ENCODE measurements at places on chromosomes 4 and X.
A peak's percentile ranks its signal among the peaks of the same experiment; 100 is the strongest.

DNA sequence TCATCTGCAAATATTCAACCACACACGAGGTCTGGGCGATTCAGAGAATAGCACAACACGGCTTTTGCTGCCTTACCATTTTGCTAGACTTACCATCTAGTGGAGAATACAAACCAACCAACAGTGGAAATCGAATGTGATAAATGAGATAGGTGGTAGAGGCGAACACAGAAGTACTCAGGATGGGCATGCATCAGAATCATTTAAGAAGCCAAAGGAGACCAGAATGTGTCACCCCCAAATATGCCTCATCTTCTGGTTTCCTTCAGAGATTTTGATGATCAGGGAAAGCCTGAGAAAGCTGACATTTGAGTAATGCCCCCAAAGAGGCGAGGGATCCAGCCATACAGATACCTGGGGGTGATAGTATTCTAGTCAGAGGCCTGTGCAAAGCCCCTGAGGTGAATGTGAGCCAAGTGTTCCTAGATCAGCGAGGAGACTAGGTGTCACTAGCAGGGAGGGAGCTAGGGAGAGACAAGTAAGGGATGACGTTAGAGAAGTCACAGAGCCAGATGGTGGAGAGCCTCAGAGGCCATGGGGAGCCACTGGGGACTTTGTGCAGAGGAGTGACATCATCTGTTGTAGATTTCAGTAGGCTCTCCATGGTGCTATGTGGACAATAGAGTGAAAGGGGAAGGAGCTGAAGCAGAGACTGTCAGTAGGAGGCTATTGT lies 1.7 kb downstream of the MTMR1 start:
- no peak for DNase-seq

- DNase-seq = no peak
These were observed 108.3 kb downstream of the QRFPR start for GRCh38 chr4:121272526-121272925.

DNA sequence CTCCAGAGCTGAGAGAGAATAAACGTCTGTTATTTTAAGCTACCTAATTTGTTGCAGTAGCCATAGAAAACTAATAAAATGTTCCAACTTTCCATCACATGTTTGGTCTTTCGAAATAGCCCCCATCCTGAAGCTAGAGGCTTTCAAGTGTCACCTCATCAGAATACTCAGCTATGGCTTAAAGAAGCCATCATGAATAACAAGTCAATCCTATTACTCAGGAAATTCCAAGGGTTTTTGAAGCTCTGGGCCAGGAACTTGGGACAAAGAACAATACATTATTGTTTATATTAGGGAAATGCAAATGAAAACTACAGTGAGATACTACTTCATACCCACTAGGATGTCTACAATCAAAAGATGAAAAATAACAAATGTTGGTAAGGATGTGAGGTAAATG lies 42.2 kb downstream of the TBCK start:
- DNase-seq = no peak

GRCh38 chr4:82430964-82431745 lies 765 bp downstream of the ENOPH1 start:
- DNase-seq = no peak

- no peak for DNase-seq
These were observed 81.6 kb downstream of the ZNF81 start for GRCh38 chrX:47918274-47918673.

DNA sequence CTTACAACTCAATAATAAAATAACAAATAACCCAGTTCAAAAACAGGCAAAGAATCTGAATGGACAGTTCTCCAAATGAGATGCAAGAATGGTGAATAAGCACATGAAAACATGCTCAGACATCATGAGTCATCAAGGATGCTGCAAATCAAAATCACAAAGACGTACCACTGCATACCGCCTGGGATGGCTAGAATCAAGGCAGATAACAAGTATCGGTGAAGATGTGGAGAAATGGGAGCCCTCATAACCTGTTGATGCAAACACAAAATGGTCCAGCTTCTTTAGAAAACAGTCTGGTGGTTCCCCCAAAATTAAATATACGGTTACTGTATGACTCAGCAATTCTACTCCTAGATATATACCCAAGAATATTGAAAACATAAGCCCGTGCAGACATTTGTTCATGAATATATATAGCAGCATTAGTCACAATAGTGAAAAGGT lies 32.5 kb downstream of the AKAP4 start:
- DNase-seq = no peak

DNA sequence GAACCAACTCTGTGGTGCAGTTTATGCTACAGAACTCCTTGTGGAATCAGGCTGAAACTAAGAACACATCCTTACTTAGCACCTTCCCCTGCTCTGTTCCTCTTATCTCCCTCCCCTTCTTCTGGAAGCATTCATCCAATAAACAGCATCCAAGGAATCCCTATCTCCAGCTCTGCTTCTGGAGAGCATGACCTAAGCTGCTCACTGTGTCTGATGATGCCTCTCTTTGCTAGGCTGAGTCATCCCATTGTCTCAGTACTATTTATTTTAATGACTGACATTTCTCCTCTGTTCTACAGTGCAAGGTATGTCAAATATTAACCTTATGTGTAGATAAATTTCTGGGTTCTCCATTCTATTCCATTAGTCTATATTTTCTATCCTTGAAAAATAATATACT lies 71.2 kb downstream of the BEND2 start:
- no peak for DNase-seq

DNA sequence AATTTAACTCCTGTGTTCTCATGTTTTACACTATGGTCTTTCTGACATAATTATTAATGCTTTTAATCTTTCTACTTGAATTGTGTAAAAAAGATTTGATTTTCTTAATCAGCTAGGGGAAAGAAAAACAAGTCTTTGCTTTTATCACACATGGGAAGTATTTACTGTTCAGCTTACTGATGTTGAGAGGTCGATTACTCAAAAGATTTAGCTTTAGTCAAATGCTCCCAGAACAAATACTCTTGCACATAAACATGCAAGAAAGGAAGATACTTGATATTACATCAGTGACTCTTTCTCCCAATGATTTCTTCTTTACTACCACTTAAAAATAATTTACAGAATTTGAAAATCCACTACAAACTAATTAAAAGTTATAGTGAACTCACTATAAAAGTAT lies 198.3 kb upstream of the FAT4 start:
- no peak for DNase-seq

DNA sequence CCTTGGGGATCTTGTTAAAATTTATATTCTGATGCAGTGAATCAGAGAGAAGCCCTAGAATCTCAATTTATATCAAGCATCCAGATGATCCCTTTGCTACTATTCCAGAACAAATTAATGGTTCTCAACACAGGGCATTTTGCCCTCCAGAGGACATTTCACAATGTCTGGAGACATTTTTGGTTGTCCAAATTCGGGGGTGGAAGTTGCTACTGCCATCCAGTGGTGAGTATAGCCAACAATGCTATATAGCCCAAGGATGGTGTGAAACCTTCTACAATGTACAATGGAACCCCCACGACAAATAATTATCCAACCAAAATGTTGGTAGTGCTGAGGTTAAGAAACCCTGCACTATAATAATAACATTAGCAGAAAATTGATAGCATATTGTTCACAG lies 2440.0 kb downstream of the PCDH7 start:
- DNase-seq = peak; percentile 4

DNA sequence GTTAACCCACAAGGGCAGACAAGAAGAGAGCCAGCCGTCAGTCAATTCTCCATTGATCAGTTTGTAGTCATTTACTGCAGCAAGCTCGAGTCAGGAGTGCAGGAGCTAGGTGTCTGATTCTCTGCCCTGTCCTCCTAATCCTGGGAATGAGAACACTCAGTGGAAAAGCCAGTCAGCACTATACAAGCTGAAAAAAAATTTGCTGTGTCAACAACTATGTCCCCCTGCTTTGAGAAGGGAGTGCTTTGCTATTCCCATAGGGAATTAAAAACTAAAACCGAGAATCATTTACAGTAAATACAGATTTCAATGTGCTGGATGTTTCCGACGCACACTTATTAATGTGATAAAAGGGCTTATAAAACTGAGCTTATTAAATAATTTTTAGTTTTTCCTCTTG lies 84.2 kb downstream of the GRIA2 start:
- DNase-seq = no peak

GRCh38 chrX:53831662-53832635 lies 145.4 kb upstream of the HUWE1 start:
- DNase-seq = peak; percentile 35

DNA sequence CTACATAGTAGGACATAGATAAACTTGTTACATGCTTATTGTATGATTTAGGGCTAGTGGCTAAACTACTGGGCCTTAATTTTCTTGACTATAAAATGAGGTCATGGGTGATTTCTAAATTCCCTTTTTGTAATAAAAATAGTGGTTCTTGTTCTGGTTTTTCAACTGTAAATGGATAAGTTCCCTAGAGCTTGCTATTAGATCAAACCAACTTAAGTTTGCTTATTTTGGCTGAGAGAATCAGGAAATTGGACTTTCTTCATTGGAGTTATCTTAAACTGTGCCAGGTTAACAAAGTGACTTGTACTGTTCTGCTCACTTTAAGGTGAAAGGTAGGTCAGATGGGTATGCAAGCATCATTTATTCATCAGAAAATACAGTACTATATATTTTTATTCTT lies 78.3 kb downstream of the PDLIM5 start:
- no peak for DNase-seq

GRCh38 chr4:169372791-169373190 lies 102.0 kb upstream of the SH3RF1 start:
- DNase-seq = no peak

DNA sequence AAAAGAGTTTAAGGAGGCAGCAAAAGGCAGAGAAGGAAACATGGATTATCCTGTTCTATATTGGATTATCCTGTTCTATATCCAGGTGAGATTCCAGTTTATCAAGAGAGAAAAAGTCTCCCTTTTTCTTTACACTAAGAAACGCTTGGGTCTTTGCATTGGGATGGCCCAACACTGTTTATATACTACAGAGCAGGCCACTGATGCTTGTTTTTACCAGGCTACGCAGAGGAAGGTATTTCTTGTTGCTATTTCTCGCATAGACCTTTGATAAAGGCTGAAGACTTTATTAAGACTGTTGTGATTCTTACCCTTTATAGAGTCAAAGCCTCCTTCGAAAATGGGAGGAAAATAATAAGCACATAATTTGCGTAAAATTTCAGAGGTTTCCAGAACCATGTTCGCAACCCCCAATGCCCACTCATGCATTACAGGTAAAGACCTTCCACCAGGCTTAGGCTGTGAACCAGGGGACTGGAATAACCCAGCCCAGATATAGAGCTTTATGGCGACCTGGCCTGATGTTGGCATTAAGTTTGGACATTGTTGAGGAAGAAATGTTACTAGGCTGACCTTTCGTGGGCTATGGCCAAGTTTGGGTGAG lies 218.3 kb downstream of the PTTG2 start:
- no peak for DNase-seq

GRCh38 chr4:19776021-19776459 lies 475.7 kb upstream of the SLIT2 start:
- DNase-seq = no peak

- DNase-seq = no peak
These were observed 76.9 kb upstream of the SCOC start for GRCh38 chr4:140296335-140297220.

DNA sequence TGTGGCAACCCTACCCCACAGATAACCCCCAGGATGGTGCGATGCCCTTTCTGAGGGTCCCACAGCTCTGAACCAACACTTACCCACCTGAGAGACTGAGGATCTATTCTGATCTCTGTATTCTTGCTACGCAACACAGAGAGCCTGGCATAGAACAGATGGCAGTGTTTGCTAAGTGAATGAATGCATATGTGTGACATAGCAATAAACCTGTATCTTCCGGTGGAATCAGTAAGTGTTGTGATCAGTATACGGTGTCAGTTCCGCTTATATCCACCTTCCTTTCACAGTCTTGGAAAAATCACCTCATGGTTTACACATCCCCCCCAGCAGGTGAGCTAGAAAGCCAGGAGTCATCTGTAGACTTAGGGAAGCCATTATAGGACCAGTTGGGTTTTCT lies 5.9 kb upstream of the HSD17B10 start:
- DNase-seq = no peak

GRCh38 chr4:168882650-168883233 lies 127.3 kb downstream of the CBR4 start:
- no peak for DNase-seq

- DNase-seq = no peak
These were observed 105.8 kb upstream of the WDR44 start for GRCh38 chrX:118239913-118240698.

DNA sequence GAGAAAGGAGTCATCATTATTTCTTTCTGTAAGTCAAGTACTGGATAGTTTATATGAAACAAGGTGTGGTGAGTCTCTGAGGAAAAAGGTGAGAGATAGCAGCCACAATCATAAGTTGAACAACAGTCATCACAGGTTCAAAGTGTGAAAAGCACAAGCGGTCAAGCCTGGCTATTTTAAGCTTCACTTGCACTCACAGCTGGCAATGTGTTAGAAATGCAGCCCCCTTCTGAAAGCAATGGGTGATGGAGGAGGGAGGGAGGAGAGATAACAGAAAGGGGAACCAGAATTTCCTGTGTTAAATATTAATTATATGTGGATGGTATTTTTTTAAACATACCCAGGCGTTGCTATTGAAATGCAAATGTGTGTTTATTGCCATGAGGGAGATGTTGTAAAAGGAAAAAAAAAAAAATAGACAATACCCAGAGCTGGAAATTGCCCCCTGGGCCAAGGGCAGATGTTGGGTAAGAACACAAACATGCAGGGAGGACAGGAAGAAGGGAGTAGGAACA lies 26.9 kb upstream of the BMP3 start:
- DNase-seq = no peak

DNA sequence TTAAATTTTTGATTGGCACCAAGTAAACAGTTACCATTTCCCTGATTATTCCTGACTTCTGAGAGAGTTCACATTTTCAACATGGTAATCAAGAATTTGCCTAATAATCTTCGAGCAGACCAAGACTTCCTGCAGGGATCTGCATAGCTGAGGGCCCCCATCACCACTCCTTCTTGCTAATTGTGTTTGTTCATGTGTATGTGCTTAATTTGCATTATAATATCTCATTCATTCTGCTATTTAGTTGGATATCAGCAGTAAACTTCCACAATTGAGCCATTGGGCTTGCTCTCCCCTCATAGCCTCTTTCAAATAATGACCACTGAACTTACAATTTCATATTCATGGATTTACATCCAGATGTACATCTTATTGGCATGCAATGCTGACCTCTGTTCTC lies 292.5 kb downstream of the SPATA18 start:
- DNase-seq = no peak

DNA sequence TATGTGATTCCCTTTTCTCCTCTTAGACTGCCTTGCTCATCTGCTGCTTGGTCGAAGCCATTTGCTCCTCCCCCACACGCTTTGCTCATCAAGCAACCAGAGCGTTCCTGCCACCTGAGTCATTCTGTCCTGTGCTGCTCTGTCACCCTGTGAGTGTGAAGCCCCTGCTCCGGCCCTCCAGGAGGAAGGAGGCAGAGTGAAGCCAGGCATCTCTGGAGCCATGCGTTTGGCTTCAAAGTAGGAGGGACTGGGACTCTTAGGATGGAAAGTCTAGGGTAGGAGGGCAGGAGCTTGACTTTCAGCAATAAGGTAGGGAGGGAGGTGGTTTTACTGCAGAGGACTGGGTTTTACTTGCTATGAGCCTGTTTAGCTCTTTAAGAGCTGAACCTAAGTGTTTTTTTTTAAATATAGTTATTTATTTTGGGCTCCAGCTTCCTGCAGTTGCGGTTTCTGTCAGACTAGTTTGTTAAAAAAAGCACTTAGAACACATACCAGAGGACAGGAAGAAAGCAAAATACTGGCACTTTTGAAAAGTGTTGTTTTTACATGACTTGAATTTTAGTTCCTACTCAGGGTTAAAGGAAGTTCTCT lies 63.6 kb downstream of the SPINK2 start:
- peak; percentile 91 for DNase-seq

Measured in Jurkat, Clone E6-1 (cell line).